ENCODE measurements at places on chromosomes 6 and 20.
A peak's percentile ranks its signal among the peaks of the same experiment; 100 is the strongest.

DNA sequence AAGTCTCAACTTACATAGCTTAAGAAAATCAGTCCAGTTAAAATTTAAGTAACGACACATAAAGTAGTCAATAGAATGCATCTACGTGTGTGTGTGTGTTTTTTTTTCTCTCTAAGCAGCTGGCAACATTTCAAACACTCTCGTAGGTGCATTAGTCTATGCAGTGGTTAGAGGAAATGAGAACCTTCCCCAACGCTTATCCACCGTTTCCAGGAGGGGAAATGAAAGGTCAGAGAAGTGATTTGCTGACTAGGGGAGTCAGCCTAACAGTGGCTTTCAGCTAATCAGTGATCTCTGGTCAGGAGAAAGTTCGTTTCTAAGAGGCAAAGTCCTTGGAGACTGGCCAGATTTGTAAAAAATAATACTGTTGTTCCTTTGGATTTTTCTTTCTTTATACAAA lies 806.6 kb downstream of the C6orf118 start:
- no peak for DNase-seq

- DNase-seq: no peak
These were observed 71.2 kb upstream of the SGK1 start for GRCh38 chr6:134389129-134389528.

DNA sequence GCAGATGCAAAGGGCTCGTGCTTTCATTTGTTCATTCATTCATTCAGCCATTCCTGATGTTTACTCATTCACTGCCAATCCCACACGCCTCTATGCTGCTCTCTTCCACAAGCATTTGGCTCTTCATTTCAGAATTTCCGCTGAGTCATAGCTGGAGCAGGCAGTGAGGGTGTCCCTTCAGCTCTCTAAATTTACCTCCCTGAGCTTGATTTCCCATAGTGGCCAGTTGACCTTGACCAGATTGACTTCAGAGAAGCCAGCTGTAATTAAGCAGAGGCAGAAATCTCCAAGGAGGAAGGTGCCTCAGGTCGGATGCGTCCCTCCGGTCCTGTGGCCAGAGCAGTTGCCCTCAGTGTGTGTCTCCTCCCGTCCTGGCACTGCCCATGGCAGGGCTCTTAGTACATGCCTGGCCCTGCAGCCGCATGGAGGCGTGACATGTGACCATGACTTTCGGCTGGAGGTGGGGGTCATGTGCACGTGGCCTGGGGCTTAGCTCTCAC lies 267.2 kb upstream of the ECI2 start:
- peak; percentile 82 for DNase-seq

DNA sequence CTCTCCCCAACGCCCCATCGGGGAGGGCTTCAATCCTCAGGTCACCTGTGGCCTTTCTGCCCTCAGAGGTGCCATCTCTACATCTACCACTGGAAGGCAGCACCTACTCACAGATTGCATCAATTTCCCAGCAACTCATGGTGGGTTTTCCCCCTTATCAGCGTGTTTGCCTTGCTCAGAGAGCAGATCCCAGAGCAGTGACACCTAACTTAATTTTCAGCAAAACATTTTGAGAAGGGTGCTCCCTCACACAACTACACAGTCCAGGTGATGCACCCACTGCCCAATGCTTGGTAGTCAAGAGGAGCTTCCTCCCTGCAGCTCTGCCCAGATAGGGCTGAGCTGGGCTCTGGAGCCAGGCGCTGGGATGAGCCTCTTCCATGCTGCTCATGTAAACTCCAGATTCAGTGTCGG lies 48.2 kb downstream of the PLG start:
- peak; percentile 44 for DNase-seq

GRCh38 chr6:150410399-150410798 lies 41.6 kb downstream of the IYD start:
- DNase-seq: no peak

GRCh38 chr6:11618533-11618932 lies 81.0 kb downstream of the TMEM170B start:
- peak; percentile 34 for DNase-seq

- peak; percentile 82 for DNase-seq
These were observed 1.6 kb downstream of the ITPR3 start for GRCh38 chr6:33622456-33623431.

DNA sequence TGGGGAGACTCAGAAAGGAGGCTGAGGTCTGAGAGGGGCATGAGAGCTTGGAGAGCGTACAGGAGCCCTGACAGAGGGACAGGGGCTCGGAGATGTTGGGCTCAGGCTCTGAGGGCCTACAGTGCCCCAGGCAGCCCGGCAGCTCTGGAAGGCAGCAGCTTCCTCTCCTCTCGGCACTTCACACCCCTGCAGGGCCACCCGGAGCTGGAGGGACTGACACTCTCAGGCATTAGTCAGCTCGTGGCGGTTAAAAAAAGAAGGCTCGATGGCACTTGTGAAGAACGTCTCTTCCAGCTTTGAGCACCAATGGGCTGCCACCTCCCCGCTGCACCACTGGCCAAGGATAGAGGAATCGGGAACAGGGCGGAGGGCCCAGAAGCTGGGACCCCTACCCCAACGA lies 62.6 kb upstream of the SIRPA start:
- no peak for DNase-seq

All from epithelial cell of esophagus (primary cell).